Activated T-helper 2 cell treated with anti-CD3 and anti-CD28 coated beads, Interferon-gamma antibody, Interleukin-2, Interleukin-4, amounts not matched to agents 10 μg/mL and 5 μg/mL and 100 μg/mL, durations not matched to agents 14 hours and 24 hours and 36 hours (primary cell): ENCODE measurements at places on chromosomes 6 and 20. TPM values are rescaled to one million over a fixed set of nuclear protein-coding genes. Genes with fewer than 3 reads are reported as not detected.

GRCh38 chr20:50085481-50086365 lies 27.2 kb downstream of the UBE2V1 start:
- H3K4me3 ChIP-seq = peak overlapping the region; percentile 5
- peaks cover 54% of the 10 kb centered on the region for H3K36me3 ChIP-seq
- peak; percentile 16 for DNase-seq
- H3K4me1 ChIP-seq = peaks cover 21% of the 10 kb centered on the region
- H3K27ac ChIP-seq = peak overlapping the region; percentile 47

- no peak overlapping the region for H3K27ac ChIP-seq
- DNase-seq = no peak
- peaks cover 40% of the 10 kb centered on the region for H3K4me1 ChIP-seq
- peaks cover 1% of the 10 kb centered on the region for H3K36me3 ChIP-seq
- peaks cover 31% of the 10 kb centered on the region for H3K27me3 ChIP-seq
- no peak overlapping the region for H3K4me3 ChIP-seq
Observed at GRCh38 chr6:157768304-157768703, 54.7 kb upstream of the SNX9 start.

DNA sequence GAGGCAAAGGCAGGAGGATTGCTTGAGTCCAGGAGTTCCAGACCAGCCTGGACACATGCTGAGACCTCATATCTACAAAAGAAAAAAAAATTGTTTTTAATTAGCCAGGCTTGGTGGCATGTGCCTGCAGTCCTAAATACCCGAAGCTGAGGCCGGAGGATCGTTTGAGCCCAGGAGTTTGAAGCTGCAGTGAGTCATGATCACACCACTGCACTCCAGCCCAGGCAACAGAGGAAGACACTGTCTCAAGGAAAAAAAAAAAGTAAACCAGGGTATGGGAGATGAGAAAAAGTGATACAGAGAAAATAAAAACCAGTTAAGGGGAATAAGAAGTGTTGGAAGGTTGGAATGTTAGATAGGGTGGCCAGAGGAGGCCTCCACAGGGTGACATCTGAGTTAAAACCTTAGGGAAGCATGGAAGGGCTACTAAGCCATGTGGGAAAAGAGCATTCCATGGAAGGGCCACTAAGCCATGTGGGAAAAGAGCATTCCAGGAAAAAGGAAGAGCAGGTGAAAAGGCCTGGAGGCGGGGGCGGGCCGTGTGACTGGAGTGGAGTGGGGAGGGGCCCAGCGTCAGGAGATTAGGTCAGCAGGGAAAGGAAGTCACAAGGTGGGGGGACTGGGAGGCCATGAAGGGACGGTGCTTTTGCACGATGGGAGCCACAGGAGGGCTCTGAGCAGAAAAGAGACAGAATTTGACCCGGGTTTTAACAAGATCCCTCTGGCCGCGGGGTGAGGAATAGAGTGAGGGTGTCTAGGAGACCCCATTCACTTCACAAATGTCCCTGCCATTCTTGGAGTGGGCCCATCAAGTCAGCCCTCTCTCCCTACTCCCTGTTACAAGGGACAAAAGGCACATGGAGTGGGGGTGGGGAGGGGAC lies 18.3 kb downstream of the CPNE5 start:
- peaks cover 2% of the 10 kb centered on the region for H3K27me3 ChIP-seq
- no peak for DNase-seq
- H3K36me3 ChIP-seq = no peaks in the 10 kb centered on the region
- no peak overlapping the region for H3K27ac ChIP-seq
- H3K4me3 ChIP-seq = no peak overlapping the region

- no peak overlapping the region for H3K27ac ChIP-seq
- H3K27me3 ChIP-seq = no peaks in the 10 kb centered on the region
- no peak overlapping the region for H3K4me3 ChIP-seq
- no peaks in the 10 kb centered on the region for H3K4me1 ChIP-seq
- H3K36me3 ChIP-seq = no peaks in the 10 kb centered on the region
Observed at GRCh38 chr6:125598422-125598821, 151.0 kb upstream of the HEY2 start.

DNA sequence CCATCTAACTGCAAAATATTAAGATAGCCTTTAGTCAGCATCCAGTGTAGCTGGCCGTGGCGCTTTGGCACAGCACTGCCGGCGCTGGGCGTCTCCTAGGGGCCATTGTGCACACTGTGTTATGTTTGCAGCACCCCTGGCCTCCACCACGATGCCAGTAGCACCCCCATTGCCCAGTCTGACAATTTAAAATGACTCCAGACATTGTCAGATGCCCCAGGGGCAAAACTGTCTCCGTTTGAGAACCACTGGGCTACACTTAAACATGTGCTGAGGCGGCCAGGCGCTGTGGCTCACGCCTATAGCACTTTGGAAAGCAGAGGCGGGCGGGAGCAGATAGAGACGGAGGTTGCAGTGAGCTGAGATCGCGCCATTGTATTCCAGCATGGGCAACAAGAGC lies 6.0 kb upstream of the MTG2 start:
- DNase-seq = no peak
- no peak overlapping the region for H3K27ac ChIP-seq
- peaks cover 16% of the 10 kb centered on the region for H3K36me3 ChIP-seq
- H3K4me3 ChIP-seq = no peak overlapping the region

DNA sequence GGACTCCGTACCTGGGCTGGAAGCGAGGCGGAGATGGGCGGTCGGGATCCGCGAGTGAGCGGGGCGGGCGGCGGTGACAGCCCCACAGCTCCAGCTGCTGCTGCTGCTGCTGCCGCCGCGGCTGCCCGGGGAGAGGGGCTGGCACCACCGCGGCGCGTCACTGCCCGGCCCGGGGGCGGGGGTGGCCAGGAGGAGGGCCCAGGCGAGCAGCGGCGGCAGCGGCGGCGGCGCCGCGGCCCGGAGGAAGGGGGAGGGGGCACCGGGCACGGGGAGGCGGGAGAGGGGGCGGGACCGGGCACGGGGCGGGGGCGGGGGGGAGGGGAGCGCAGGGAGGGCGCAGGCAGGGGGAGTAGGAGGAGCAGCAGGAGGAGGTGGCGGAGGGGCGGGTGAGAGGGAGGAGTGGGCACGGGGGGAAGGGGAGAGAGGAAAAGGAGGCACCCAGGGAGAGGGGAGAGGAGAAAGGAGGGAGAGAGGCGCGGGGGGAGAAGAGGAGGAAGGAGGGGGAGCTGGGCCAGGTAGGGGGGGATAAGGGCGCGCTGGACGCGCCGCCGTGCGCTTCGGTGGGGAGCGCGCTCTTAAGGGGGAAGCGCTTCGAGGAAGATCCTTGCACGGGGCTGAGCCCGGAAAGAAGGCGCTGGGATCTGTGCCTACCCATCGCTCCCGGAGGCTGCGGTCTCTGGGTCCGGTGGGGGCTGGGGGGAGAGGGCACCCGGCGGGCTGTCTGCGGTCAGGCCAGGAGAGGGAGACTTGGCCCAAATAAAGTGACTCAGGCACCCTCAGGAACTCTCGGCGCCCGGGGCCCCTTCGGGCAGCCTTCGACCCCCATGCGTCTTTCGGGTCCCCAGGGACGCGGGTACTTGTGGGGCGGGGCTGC lies 101.5 kb downstream of the NOL4L start:
- peaks cover 15% of the 10 kb centered on the region for H3K36me3 ChIP-seq
- peak; percentile 28 for DNase-seq
- H3K4me3 ChIP-seq = peak overlapping the region; percentile 79
- peaks cover 9% of the 10 kb centered on the region for H3K4me1 ChIP-seq

DNA sequence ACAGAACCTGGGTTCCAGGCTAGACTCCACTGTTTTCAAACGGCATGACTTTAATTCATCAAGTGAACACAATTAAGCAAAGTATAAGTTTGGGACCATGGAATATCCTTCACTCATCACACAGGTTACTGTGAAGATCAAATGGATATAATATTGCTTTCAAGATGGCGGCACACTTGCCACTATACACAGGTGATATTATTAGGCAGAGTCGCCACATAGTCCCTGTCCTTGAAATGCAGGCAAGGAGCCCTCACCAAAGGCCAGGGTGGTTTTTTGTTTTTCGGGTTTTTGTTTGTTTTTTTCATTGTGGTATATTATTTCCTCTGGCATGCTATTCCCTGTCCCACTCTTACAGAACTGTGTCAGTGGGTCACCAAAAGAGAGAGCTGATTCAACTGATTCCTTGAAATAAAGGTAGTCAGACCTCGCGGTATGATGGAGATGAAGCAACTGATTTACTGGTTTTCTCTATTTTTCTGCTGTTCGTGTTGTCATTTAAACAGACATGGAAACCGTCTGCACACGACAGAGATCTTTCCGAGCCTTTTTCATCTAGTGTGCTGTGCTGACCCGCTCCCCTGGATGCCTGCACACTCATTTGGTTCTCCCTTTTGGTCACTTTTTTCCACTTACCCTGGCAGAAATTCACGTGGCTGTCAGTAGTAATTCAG lies 29.7 kb downstream of the MYB start:
- H3K4me1 ChIP-seq = peaks cover 47% of the 10 kb centered on the region
- DNase-seq = no peak
- peak overlapping the region; percentile 2 for H3K4me3 ChIP-seq
- no peaks in the 10 kb centered on the region for H3K27me3 ChIP-seq

- H3K27ac ChIP-seq = no peak overlapping the region
- peaks cover 11% of the 10 kb centered on the region for H3K4me1 ChIP-seq
- no peak for DNase-seq
- peaks cover 50% of the 10 kb centered on the region for H3K27me3 ChIP-seq
- H3K4me3 ChIP-seq = no peak overlapping the region
Observed at GRCh38 chr20:8129211-8129976, 2.7 kb upstream of the PLCB1 start.

DNA sequence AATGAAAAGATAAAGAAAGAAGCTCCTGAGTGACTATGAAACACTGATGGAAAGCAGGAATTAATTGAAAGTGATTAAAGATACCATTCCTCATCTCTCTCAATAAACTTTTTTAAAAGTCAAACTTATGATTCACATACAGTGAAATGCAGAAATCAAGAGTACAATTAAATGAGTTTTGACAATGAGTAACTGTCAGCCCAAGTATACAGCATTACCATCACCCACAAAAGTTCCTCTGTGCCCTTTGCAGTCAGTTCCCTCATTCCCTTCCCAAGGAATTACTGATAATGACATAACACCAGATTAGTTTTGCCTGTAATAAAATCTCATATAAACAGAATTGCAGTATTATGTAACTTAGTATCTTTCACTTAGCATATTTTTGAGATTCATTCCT lies 44.5 kb downstream of the ATG5 start:
- H3K4me3 ChIP-seq = no peak overlapping the region
- peaks cover 38% of the 10 kb centered on the region for H3K4me1 ChIP-seq
- H3K27ac ChIP-seq = no peak overlapping the region
- H3K27me3 ChIP-seq = no peaks in the 10 kb centered on the region

Gene FOXP4
- total RNA-seq = 9.6 and 9.7 TPM in 2 replicates

- no peaks in the 10 kb centered on the region for H3K27me3 ChIP-seq
- no peaks in the 10 kb centered on the region for H3K36me3 ChIP-seq
- H3K4me3 ChIP-seq = no peak overlapping the region
- H3K27ac ChIP-seq = no peak overlapping the region
Observed at GRCh38 chr6:65646544-65646943, 60.5 kb downstream of the EYS start.

DNA sequence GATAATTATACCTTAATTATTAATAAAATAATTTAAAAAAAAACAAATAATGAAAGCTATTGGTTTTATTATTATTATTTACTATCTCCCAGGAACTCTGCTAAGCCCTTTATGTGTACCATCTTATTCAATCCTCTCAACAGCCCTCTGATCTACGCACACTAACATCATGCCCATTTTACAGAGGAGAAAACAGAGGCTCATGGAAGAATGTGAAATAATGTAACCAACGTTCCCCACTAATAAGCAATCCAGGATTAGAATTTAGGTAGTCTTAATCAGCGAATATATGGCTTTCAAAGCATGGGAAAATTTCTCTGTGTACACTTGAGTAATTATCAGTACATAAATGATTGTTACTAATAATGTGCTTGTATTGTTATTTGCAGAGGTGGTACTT lies 89.0 kb downstream of the MAFB start:
- no peak overlapping the region for H3K4me3 ChIP-seq
- no peaks in the 10 kb centered on the region for H3K36me3 ChIP-seq
- no peaks in the 10 kb centered on the region for H3K4me1 ChIP-seq
- H3K27me3 ChIP-seq = no peaks in the 10 kb centered on the region
- DNase-seq = no peak

Gene FOXF2
- not detected in 2 replicates for total RNA-seq

DNA sequence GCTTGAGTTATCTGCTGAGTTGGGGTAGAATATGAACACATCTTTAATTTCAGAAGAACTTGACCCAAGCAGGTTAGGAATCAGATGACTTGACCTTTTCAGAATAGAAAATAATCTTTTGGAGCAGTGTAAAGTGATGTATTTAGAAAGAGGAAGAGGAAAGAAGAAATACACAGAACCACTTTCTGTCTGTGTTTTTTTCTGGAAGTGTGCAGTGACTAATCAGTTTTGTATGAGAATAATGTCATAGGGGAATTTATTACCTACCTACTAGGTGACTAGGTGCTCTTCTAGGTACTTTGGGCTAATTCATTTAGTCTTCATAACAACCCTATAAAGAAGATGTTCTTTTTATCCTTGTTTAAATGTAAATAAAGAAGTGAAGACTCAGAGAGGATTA lies 3.0 kb downstream of the PPP1R14C start:
- H3K36me3 ChIP-seq = no peaks in the 10 kb centered on the region
- H3K4me3 ChIP-seq = no peak overlapping the region
- H3K27ac ChIP-seq = no peak overlapping the region

Gene ZNF76
- total RNA-seq = 37.5 and 39.8 TPM in 2 replicates

Gene SPEF1
- not detected in 2 replicates for total RNA-seq

DNA sequence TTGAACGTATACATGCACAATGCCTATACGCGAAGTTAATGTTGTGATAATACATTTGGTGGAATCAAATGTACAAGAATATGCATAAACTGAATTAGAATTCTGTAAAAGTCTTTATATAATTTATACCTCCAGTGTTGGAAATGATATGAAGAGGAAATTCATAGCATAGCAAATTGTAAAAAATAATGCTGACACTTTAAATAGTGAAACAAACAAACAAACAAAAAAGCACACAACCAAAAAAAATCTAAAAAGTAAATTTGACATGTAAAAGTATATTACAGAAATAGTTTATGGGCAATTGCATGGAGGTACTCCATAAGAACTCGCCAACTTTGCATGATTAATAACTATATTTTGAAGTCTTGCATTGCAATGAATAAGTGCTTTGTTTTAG lies 780.9 kb downstream of the TBC1D32 start:
- H3K4me3 ChIP-seq = no peak overlapping the region
- no peak for DNase-seq
- H3K4me1 ChIP-seq = no peaks in the 10 kb centered on the region
- no peak overlapping the region for H3K27ac ChIP-seq

- H3K4me1 ChIP-seq = no peaks in the 10 kb centered on the region
- no peak for DNase-seq
- H3K27me3 ChIP-seq = peaks cover 3% of the 10 kb centered on the region
- no peaks in the 10 kb centered on the region for H3K36me3 ChIP-seq
Observed at GRCh38 chr6:31070711-31071197, 41.6 kb downstream of the C6orf15 start.

Gene SLC17A2
- total RNA-seq = 0.41 and 0.55 TPM in 2 replicates

Gene OR2W1
- total RNA-seq = not detected in 2 replicates
